NCI-H510A (cell line): ENCODE measurements at places on chromosomes 12 and 14.

DNA sequence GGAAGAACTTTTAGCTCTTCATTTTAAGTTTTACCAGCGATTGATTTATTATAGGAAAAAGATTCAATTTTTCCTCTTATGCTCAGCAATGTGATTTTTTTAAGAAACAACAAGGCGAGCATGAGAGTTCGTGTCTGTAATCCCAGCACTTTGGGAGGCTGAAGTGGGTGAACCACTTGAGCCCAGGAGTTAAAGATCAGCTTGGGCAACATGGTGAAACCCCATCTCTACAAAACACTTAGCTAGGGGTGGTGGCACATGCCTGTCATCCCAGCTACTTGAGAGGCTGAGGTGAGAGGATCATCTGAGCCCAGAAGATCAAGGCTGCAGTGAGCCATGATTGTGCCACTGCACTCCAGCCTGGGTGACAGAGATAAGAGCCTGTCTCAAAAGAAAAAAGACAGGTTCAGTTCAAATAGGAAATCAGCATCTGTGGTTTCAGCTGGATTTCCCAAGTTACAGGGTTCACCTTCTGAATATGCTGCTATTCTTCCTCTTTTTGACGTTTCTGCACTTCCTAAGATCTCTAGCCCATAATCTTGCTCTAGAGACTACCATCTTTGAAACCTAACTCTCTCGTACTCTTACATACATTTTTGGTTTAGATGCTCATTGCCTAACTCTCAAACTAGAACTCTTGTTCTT, 274.7 kb downstream of the SEC23A start:
- peak; percentile 7 for DNase-seq

DNA sequence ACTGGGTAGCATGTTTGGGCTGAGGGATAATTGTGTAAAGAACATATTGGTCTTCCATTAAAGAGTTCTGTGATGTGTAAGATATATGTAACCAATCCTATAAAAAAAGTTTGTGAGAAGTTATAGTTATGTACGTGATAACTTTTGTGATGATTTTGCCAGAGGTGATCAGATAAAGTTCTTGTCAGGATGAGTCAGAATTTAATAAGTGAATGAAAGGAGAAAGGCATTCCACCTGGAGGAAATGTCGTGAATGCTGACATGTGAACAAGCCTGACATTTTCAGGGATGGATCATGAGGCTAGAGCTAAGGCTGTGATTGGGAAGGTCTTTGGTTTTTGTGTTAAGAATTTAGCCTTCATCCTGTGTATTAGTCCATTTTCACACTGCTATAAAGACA, 241.5 kb downstream of the SNAPC1 start:
- no peak for DNase-seq

DNA sequence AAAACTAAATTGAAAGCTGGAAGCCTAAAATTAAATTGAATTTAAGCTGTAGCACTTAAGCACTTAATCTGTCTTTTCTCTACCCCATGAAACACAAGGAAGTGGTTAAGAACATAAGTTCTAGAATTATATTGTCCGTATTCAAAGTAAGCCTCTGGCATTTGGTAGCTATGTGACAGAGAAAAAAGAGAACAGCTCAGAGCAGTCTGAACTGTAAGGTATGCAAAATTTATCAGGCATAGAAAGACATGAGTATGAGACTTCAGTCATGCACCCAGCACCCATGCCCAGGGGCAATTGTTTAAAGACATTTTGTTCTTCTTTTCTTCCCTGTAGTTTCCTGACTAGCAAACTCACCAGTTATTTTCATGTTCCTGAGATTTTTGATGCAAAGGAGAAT, 116.7 kb downstream of the KCNMB4 start:
- no peak for DNase-seq

DNA sequence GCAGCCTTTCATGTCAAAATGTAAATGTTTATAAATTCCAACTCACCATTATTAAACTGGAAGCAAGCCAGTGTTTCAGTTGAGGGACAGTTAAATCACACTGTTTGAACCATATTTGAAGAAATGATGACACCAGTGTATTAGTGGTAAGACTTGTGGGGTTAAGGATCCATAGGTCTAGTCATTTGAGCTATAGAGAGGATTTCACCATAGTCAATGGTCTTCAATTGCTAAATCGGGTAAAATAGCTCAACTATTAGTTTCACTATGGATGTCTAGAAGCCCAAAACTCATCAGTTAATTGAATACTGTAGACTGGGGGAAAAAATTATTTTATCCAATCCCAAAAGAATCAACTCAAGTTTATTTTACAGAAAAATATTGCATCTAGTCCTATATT, 659.1 kb downstream of the NRXN3 start:
- DNase-seq = no peak

DNA sequence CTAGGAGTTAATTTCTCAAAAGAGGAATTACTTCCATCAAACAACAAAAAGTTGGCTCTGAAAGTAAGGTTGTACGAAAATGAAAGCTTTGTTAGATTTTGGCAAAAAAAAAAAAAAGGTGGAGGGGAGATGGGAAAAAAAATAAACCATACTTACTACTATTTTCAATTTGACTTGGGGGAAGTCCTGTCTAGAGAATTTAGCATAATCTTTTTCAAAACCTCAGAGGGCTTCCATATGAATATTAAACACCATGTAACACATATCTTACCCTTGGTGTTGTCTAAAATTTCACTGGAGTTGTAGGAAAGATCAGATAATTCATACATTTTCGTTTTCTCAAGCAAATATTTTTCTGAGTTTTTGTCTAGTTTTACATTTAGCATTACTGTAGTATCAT, 17.5 kb downstream of the GRIP1 start:
- DNase-seq = no peak

DNA sequence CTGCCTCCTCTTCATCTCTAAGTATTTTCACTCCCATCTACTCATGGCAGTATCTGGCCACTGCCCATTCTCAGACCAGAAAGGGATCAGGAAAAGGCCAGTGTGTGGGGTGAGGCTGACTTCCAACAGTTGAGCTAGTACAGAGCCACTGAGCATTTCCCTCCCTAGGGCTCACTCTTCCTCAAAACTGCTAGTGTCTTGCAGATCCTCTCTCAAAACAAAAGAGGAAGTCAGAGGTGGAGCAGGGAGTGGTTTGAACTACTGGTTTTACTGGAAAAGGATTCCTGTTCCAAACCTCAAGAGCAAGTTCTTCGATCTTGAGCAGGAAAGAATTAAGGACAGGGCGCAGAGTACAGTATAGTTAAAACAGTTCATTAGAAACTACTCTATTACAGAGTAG, 11.7 kb upstream of the RNASE10 start:
- DNase-seq = no peak

DNA sequence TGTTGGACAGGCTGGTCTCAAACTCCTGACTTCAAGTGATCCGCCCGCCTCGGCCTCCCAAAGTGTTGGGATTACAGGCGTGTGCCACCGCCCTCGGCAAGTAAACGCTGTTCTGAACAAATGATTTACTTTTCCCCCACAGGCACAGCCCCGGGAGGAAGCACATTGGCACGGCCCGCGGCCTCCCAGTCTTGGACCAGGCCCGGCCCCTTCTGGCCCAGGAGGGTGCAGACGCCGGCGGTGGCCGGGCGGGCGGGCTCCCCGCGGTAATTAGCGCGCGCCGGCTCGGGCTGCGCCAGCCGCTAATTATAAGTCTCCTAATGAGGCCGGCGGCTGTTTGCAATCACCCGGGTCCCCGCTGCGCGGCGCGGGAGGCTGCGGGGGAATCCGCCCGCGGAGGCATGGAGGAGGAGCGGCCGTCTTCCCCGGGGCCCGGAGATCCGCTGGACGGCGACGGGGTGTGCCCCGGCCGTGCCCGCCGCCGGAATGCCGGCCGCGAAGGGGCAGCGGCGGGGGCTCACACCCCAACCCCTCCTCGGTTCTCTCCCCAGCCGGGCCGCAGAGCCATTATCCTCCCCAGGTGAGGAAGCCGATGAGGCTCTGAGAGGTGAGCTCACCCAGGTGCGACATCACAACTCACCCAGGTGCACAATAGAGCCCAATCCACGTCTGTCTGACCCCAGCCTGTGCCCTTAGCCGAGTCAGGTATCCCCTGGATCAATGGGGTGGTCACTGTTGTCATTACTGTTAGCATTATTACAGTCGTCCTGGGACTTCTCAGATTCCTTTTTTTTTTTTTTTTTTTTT, 3.3 kb upstream of the POP5 start:
- DNase-seq = peak; percentile 59

GRCh38 chr12:6613776-6614512, 6.8 kb upstream of the CHD4 start:
- DNase-seq = peak; percentile 90

DNA sequence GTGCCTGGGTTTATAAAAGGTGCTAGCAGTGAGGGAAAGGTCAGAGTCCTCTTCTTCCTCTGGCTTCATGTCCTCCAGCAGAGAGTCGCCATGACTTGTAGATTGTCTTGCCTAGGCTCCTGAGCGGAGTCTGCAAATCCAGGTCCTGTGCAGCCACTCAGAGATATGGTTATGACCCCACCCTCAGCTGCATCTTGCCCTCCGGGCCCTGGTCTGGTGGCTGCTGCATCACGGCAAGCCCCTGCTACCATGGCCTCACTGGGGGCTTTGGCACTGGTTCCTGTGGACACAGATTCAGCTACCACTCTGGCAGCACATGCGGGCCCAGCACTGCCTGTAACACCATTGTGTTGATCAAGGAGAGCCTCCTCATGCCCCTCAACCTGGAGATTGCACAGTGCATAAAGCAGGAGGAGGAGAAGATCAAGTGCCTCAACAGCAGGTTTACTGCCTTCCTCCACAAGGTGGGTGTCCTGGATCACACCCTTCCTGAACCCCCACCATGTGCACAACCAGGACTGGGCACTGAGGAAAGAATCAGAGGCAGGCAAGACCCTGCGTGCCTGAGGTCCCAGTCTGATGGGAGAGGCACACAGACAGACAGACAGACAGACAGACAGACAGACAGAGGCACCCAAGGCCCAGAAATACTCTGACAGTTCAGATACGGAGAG, 10.5 kb upstream of the KRT86 start:
- no peak for DNase-seq

DNA sequence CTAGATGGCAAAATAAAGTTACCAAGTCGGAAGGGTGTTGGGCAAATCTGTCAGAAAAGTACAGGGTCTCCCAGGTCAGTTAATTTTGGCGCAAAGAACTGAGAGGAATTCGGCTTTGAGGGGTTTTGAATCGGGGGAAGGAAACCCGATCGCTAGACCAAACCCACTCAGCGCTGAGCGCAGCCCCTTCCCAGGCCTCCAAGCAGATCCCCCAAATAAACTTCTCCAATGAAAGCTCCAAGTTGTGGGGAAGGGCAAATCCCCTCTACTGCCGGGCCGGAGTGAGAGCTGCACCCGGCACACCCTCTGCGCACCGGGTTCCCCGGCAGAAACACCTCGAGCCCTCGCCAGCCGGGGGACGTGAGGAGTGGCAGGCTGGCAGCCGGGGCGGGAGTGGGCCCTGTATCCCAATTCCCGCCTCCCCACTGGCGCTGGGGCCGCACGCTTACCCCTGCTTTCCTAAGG, 441 bp downstream of the E2F7 start:
- DNase-seq = peak; percentile 51

DNA sequence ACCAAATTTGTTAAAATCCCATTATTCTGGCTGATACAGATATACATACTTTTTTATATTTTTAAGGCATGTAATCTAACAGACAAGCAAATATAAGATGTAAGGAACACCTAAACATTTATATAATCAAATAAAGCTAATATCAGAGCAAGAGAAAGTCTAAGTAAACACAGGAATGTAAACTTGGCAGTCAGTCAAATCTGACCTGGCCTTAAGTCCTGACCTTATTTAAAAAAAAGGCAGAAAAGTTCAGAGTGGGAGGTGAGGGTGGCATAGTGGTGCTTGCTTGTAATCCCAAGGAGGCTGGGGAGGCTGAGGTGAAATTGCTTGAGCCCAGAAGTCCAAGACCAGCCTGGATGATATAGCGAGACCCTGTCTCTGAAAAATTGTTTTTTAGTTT, 152.6 kb downstream of the DERA start:
- DNase-seq = no peak

- DNase-seq = no peak
Observed at GRCh38 chr12:19238540-19238939, 109.0 kb downstream of the PLEKHA5 start.

- no peak for DNase-seq
Observed at GRCh38 chr12:117850048-117850447, 118.7 kb downstream of the KSR2 start.

GRCh38 chr12:2384533-2385351, 332.0 kb downstream of the CACNA1C start:
- DNase-seq = no peak

DNA sequence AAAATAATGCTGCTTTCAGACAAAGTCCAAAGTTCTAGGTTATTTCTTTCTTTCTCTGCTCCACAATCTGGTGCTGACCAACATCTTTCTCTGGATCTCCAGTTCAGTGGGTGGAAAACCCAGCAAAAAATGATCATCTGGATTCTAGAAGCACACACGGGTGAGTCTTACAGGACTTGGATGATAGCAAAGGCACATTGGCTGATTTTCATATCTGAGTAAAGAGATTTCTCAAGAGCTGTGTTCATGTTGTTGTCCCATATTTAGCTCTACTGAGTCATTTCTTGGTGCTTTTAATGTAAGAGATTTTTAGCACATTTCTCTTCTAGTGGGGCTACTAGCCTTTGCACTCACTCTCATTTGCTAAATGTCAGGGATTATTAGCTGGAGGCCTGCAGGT, 336.7 kb downstream of the GALC start:
- no peak for DNase-seq

GRCh38 chr14:99481745-99482099, 513 bp downstream of the CCNK start:
- DNase-seq = no peak

DNA sequence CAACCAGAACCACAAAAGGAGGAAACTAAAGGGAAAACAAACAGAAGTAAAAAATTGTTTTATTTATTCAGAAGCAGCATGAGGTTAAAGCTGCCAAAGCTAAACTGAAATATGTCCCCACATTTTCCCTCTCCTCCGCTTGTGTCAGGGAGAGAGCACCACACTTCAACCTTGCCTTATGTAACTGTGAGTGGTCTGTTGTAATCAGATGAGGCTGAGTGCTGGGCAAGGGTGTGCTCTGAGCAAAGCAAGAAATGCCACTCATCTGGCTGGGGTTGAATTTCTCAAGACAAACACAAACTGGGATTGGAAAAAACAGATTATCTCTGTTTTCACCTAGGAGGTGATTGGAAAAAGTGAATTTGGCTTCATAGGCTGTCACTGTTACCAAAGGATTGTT, 12.2 kb downstream of the CAPZA3 start:
- DNase-seq = no peak

DNA sequence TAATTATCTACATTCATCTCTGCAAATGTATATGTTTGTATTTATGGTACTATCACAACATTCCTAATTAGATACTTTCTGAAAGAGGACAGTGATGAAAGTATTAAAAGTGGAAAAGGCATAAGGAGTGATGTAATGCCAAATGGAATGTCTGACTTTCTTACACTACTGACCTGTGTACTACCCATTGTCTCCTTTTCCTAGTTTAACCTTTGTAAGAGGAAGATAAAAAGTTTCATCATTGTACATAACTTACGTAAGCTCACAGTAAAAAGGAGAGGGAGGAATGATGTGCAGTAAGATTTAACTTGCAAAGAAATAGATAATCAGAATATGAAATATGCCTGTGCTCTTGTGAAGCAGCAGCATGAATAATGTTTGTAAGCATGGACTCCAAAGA, 55.9 kb downstream of the SOX5 start:
- no peak for DNase-seq
